CD8-positive, alpha-beta T cell (primary cell): ENCODE measurements at places on chromosomes 12 and 14.
A peak's percentile ranks its signal among the peaks of the same experiment; 100 is the strongest.

GRCh38 chr14:24900269-24901100, 149.5 kb downstream of the STXBP6 start:
- no peak for DNase-seq

- no peak for DNase-seq
These were observed 69.2 kb upstream of the PIK3C2G start for GRCh38 chr12:18192119-18192518.

DNA sequence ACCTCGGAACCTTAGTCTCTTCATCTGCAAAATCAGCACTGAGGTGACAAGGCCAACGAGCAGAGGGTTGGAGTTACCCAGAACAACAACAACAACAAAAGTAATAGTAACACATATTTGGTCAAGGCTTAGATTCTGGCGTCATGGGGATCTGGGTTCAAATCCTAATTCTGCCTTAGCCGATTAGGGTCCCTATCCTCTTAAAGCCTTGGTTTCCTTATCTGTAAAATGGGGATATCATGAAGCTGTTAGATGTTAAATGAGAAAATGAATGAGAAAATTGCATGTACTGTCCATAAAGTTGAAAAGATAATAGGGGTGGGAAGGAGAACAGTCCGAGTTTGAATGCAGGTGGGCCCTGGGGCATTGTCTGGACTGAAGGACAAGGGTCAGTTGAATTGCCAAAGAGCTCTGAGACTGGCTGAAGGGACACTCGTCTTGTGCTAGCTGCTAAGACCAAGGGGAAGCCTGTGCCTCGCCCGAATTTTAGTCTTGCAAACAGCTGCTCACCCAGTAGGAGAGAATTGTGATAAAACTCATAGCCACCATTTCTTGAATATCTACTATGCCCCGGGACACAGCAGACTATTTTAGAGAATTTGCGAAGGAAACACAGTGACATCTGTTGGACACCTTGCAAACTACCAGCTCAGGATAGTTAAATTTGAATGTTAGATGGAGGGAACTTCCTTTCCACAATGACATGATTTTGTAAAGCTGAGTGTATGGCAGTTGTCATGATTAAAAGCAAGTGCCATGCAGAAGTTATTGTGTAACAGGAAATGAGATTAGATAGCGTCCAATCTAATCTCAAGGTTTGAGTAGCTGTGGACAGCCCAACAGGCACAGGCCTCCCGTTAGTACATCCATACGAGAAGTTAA, 6.8 kb upstream of the HNF1A start:
- peak; percentile 27 for DNase-seq

- no peak for DNase-seq
These were observed 254.2 kb upstream of the FKBP4 start for GRCh38 chr12:2540535-2540941.

- DNase-seq, result no peak
These were observed 10.7 kb upstream of the TMBIM6 start for GRCh38 chr12:49730568-49731101.

DNA sequence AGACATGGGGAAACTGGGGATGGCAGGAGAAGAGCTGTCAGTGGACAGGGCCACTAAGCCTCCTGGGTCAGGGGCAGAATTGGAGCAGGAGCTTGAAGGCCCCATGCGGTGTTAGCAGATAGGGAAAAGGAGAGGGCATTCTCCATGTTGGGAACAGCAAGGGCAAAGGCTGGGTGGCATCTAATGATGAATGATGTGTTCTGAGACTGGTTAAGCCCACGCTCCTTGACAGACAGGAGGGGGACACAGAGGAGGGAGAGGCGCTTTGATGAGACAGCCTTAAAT, 63.0 kb downstream of the CLMN start:
- no peak for DNase-seq
